ENCODE measurements at places on chromosomes 2 and 18. TPM values are rescaled to one million over a fixed set of nuclear protein-coding genes. Genes with fewer than 3 reads are reported as not detected.

DNA sequence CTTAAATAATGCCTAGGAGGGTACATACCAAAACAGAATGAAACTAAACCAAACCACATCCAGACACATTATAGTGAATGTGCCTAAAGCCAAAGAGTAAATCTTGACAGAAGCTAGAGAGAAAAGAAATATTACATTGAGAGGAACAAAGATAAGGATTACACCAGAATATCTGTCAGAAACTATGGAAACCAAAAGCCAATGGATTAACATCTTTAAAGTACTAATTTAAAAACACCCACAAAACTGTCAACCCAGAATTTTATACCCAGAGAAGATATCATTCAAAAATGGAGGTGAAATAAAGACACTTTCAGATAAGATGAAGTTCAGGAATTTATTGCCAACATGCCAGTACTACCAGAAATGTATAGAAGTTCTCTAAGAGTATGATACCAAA, 198.5 kb upstream of the ZEB2 start:
- H3K27ac ChIP-seq = no peak overlapping the region
- no peak overlapping the region for H3K4me3 ChIP-seq
- no peaks in the 10 kb centered on the region for H3K4me1 ChIP-seq
- no peaks in the 10 kb centered on the region for H3K27me3 ChIP-seq
- no peaks in the 10 kb centered on the region for H3K36me3 ChIP-seq
- DNase-seq = no peak

DNA sequence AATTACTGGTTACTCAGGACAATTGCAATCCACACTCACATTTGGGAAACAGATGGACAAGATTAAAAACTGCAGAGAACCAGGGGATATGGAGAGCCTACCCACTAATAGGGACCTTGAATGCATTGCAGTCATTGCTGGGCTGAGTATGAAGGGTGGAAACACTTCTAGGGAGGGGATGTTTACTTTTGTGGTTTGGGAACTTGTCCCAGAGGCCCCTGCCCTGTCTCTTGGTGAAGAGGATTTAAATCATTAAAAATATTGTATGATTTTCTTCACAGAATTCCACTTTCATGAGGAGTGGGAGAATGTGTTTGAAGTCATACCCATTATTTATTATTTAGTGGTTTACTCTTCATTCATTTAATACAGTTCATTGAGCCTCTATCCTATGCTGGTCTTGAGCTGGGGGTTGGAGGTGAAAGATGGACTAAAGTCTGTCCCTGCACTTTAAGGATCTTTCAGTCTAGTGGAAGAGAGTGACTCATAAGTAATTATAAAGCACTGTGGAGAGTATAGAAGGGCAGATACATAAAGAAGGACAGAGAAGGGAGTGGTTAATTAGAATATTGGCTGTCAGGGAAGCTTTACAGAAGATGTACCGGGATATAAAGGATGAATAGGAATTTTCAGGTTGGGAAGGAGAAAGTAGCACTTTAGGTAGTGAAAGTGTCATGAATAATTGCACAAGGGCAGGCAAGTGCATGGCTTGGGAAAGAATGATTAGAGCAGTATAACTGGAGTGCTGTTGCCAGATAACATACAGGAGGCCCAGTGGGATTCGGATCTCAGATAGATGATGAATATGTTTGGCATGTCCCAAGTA, 313.4 kb downstream of the LPIN1 start:
- H3K4me3 ChIP-seq = no peak overlapping the region
- no peak overlapping the region for H3K27ac ChIP-seq
- H3K4me1 ChIP-seq = peaks cover 11% of the 10 kb centered on the region
- H3K36me3 ChIP-seq = no peaks in the 10 kb centered on the region
- no peaks in the 10 kb centered on the region for H3K27me3 ChIP-seq

GRCh38 chr2:16050908-16051489, 110.6 kb downstream of the MYCN start:
- no peaks in the 10 kb centered on the region for H3K36me3 ChIP-seq
- no peaks in the 10 kb centered on the region for H3K27me3 ChIP-seq
- H3K4me3 ChIP-seq = no peak overlapping the region

- H3K27ac ChIP-seq = no peak overlapping the region
- H3K27me3 ChIP-seq = no peaks in the 10 kb centered on the region
- H3K4me1 ChIP-seq = no peaks in the 10 kb centered on the region
Measured at GRCh38 chr2:132963161-132963560, 293.2 kb upstream of the LYPD1 start.

- no peak for DNase-seq
- H3K4me1 ChIP-seq = peaks cover 9% of the 10 kb centered on the region
- no peaks in the 10 kb centered on the region for H3K27me3 ChIP-seq
- H3K4me3 ChIP-seq = no peak overlapping the region
- no peak overlapping the region for H3K27ac ChIP-seq
- H3K36me3 ChIP-seq = no peaks in the 10 kb centered on the region
Measured at GRCh38 chr2:138018866-138019688, 54.8 kb downstream of the HNMT start.

DNA sequence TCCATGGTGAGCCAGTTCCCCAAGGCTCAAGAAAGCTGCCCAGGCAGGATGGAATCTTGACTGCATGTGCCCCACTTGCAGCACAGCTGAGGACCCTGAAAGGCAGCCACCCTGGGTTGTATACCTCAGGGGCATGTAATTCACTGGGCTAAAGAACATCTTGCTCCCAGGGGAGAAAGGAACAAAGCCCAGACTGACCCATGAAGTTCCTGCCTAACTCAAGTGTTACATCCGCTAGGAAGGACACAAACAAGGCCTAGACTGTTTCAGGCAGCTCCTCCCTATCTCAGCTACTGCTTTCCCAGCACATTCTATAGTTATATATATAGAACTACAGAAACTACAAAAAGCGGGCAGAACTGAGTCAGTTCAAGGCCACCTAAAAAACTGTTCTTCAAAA, 69.0 kb downstream of the RBM43 start:
- no peak for DNase-seq
- H3K36me3 ChIP-seq = no peaks in the 10 kb centered on the region
- H3K4me1 ChIP-seq = no peaks in the 10 kb centered on the region
- no peak overlapping the region for H3K4me3 ChIP-seq

DNA sequence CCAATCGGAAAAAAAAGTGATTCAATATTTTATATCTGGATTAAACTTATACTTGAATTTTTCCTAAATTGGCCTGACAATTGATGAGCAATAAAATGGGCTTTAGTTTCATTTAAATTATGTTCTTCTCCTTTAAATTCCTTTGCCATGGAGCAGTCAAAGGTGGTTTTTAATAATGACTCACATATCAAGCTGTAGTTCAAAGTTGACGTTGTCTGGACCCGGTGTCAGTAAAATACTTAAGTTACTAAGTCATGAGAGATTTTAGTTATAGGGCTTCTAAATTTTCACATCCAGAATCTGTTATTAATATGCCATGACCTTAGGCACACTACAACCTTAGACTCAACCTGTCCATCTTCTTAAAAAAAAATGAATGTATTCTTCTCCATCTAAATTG, 62.5 kb downstream of the CDH2 start:
- no peak for DNase-seq
- no peaks in the 10 kb centered on the region for H3K36me3 ChIP-seq
- no peaks in the 10 kb centered on the region for H3K4me1 ChIP-seq
- H3K4me3 ChIP-seq = no peak overlapping the region
- no peak overlapping the region for H3K27ac ChIP-seq

GRCh38 chr2:43701111-43701510, 24.9 kb upstream of the C1GALT1C1L start:
- no peaks in the 10 kb centered on the region for H3K4me1 ChIP-seq
- no peaks in the 10 kb centered on the region for H3K27me3 ChIP-seq
- H3K36me3 ChIP-seq = no peaks in the 10 kb centered on the region
- no peak overlapping the region for H3K4me3 ChIP-seq
- no peak overlapping the region for H3K27ac ChIP-seq

- no peak overlapping the region for H3K27ac ChIP-seq
- DNase-seq = no peak
- peaks cover 4% of the 10 kb centered on the region for H3K36me3 ChIP-seq
- no peaks in the 10 kb centered on the region for H3K4me1 ChIP-seq
- H3K27me3 ChIP-seq = no peaks in the 10 kb centered on the region
Measured at GRCh38 chr2:169526451-169526850, 16.9 kb downstream of the KLHL41 start.

DNA sequence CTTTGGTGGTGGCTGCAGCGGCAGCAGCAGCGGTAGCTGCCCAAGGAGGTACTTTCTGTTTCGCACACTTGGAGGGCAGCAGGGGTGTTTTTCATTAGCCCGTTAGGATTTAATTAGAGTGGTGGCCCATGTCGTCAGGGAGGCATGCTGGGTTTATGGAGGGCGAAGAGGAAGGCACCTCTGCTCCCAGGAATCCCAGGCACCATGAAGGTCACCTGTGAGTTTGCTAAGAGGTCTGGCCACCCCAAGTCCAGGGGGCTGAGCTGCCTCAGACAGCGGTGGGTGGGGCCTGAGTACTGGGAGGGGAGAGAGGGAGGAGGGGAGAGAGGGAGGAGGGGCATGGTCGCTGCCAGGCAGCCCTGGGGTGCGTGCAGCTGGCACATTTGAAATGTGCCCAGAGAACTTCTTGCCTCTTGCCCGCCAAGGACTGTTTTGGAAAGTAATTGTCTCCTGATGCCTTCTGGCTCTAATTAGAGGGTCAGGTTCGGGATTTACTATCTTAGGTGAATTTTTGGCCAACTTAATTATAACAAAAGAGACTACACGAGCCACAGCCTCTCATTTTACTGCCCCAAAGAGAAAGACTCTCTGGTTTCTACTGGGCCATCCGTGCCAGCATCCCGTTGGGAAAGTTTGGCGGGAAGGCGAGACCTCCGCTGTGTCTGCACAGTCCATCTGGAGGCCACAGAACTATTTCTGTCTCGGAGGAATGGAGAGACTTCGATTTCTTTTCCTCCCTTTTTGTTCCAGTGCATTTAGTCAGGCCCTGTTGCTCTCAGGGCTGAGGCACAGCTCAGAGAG, 62.0 kb downstream of the GLI2 start:
- peak overlapping the region; percentile 1 for H3K27ac ChIP-seq
- H3K36me3 ChIP-seq = no peaks in the 10 kb centered on the region
- H3K4me1 ChIP-seq = peaks cover 13% of the 10 kb centered on the region
- H3K27me3 ChIP-seq = no peaks in the 10 kb centered on the region
- no peak for DNase-seq

- DNase-seq = no peak
- no peak overlapping the region for H3K4me3 ChIP-seq
- no peaks in the 10 kb centered on the region for H3K27me3 ChIP-seq
- H3K4me1 ChIP-seq = no peaks in the 10 kb centered on the region
- H3K27ac ChIP-seq = no peak overlapping the region
Measured at GRCh38 chr18:45538444-45538843, 76.8 kb upstream of the SLC14A2 start.

DNA sequence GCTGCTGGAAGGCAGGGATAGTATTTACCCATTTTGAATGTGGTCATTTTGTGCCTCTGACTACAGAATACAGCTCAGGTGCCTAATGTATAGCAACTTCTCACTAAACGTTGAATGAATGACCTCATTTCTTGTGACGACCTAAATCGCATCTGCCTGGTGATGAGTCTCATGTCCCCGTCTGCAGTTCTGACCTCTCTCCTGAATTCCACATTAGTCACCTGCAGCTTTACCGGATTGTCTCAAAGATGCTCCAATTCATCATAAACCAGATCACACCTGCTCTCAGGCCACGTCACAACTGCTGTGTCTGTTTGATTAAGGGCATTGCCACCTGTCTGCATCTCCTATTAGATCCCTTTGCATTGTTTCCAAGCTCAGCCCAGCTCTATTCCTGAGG, 133.6 kb upstream of the MYT1L start:
- no peaks in the 10 kb centered on the region for H3K4me1 ChIP-seq
- H3K27ac ChIP-seq = no peak overlapping the region
- H3K27me3 ChIP-seq = no peaks in the 10 kb centered on the region

DNA sequence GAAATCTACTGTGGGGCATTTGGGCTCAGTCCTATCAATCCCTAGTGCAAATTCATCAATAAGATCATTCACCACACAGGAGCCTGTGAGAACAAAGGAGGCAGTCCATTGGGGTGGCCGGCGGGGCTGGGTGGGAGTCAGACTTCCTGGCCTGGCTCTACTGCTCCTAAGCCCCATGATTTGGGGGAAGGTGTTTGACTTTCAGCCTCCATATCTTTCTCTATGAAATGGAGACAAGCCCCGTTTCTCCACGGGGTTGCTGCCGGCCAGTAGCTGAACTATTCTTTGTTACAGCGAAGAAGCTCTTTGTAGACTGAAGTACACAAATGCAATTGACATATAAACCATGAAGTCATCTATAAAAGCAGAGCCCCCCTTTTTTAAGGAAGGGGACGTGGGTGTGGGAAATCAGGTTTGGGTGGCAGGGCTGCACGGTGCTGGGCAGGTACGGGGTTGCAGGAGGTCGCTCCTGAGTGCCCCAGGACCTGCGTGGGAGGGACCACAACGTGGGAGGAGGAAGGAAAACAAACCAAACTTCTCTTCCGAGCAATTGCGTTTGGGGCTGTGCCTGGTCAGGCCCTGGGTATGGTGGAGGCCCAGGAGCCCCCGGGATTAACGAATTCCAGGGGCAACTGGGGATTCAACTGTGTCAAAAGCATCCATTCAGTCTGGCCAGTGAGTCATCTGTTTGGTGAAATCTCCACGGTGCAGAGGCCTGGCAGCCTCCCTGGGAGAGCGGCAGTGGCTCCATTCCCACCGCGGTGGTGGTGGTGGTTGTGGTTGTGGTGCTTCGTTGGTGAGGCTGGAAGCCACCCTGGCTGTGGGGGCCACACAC, 18.2 kb downstream of the FBLN7 start:
- no peaks in the 10 kb centered on the region for H3K27me3 ChIP-seq
- H3K4me1 ChIP-seq = no peaks in the 10 kb centered on the region
- DNase-seq = no peak
- H3K4me3 ChIP-seq = no peak overlapping the region
- no peak overlapping the region for H3K27ac ChIP-seq

- H3K27me3 ChIP-seq = no peaks in the 10 kb centered on the region
- no peak for DNase-seq
- H3K4me1 ChIP-seq = no peaks in the 10 kb centered on the region
- no peaks in the 10 kb centered on the region for H3K36me3 ChIP-seq
Measured at GRCh38 chr18:79740521-79741361, 57.0 kb upstream of the KCNG2 start.

DNA sequence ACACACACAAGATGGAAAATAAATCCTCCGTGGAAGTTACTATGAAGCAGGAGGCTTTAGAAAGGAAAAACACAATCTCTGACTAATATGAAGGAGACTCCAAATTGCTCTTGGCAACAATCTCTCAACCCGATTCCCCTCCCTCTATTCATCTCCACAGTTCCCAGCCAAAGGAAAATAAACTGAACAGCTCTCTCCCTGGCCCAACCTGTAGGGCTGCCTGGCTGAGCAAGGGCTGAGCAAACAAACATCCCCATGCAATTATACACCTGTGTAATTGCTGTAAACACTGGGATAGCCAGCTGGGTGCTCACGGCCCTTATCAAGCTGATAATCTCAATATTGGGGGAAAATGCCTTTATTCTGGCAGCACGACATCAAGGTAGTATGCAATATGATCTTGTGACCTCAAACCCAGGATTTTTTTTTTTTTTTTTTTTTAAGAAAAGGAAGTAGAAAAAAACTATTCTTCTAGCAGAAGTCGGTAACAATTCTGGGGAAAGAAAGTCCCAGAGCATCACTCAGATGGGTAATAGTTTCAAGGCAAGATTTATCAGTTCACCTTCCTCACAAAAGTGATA, 203.3 kb upstream of the SMAD2 start:
- H3K4me3 ChIP-seq = no peak overlapping the region
- peaks cover 19% of the 10 kb centered on the region for H3K27me3 ChIP-seq

The DUSP11 gene
- 35.2 TPM for total RNA-seq

The MROH2A gene
- total RNA-seq = not detected

The SALL3 gene
- 0.16 TPM for total RNA-seq

The MRPL53 gene
- total RNA-seq = 29.4 TPM

The C2orf72 gene
- total RNA-seq = 15.9 TPM

The MLPH gene
- 84.8 TPM for total RNA-seq

All from transverse colon (tissue), 4 donors.